ENCODE measurements at places on chromosomes 2 and 18.

DNA sequence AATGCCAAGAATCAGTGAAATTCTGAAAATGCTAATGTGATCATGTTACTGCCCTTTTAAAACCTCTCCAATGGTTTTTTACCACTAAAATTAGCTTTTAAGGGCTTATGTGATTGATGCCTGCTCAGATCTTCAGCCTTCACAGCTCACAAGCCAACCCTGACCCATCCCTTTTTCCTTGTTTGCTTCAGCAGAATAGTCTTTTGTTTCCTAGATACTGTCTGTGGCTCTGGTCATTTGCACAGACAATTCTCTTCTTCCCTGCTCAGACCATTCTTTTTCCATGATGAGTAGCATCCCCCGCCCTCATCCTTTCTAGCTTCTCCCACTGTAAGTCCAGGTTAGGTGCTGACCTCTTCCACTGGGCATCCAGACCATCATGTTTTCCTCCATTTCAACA is 164.9 kb upstream of the NT5C1B start:
- no peak overlapping the region for H3K4me3 ChIP-seq
- no peaks in the 10 kb centered on the region for H3K27me3 ChIP-seq

GRCh38 chr2:191981706-191982105 is 134.8 kb upstream of the CAVIN2 start:
- no peaks in the 10 kb centered on the region for H3K4me1 ChIP-seq
- H3K27me3 ChIP-seq, result peaks cover 2% of the 10 kb centered on the region
- H3K27ac ChIP-seq, result no peak overlapping the region
- H3K36me3 ChIP-seq, result no peaks in the 10 kb centered on the region
- no peak overlapping the region for H3K4me3 ChIP-seq
- no peak for DNase-seq

- DNase-seq, result no peak
- H3K27me3 ChIP-seq, result peaks cover 16% of the 10 kb centered on the region
- H3K27ac ChIP-seq, result no peak overlapping the region
- no peak overlapping the region for H3K4me3 ChIP-seq
- H3K4me1 ChIP-seq, result no peaks in the 10 kb centered on the region
- H3K36me3 ChIP-seq, result no peaks in the 10 kb centered on the region
Observed at GRCh38 chr2:56191617-56192016, 7.8 kb downstream of the CCDC85A start.

DNA sequence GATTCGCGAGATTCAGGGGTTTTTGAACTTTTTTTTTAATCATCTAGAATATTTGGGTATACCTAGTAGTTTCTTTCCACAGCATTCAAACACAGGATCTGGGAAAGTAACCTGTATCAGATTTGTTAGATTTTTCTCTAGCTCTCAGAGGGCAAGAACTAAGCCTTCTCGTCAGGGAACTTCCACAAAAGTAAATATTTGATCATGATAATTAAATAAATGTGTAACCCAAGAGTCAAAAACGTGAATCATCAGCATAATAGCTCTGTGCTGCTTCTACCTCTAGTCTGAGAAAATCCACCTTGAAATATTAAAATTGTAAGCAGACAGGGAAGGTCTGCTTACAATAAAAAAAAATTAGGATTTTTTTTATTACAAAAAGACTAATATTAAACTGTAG is 225.7 kb upstream of the SPOPL start:
- H3K27ac ChIP-seq, result no peak overlapping the region
- H3K4me3 ChIP-seq, result no peak overlapping the region
- no peaks in the 10 kb centered on the region for H3K27me3 ChIP-seq
- H3K4me1 ChIP-seq, result no peaks in the 10 kb centered on the region
- DNase-seq, result no peak

DNA sequence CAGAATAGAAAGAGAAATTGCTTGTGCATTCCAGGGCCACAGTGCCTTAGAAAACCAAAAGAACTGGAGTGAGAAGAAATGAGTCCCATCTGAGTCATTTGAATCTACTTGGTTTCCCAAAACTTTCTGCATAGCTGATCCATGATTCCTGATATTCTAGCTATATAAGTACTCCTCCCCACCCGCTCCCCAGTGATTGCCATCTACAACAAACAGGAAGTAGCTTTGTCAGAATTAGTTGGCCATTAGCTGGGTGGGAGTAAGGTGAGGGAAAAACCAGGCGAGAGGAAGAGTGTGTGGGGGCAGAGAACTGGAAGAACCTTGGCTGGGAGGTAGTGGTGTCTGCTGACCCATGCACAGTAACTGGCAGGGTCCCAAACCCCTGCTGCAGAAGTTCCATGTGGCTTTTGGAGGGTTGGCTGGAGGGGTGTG is 122.1 kb downstream of the ACAA2 start:
- no peak for DNase-seq
- no peak overlapping the region for H3K27ac ChIP-seq
- H3K4me3 ChIP-seq, result no peak overlapping the region
- peaks cover 2% of the 10 kb centered on the region for H3K27me3 ChIP-seq

DNA sequence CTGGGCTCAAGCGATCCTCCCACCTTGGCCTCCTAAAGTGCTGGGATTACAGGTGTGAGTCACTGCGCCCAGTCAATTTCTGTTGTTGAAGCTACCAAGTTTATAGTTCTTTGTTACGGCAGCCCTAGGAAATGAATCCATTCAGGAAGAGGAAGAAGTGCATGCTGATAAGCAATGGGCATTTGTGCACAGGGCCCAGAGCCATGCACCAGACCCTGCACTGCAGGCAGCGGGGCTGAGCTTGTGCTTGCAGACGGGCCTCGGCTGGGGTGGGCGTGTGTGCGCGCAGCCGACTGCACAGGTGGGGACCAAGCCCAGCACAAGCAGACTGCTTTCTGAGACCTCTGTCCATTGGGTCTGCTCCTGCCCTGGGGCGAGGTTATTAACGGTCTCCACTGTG is 144.6 kb downstream of the CABLES1 start:
- no peak for DNase-seq
- H3K36me3 ChIP-seq, result peaks cover 15% of the 10 kb centered on the region
- no peak overlapping the region for H3K27ac ChIP-seq
- H3K4me1 ChIP-seq, result no peaks in the 10 kb centered on the region
- H3K27me3 ChIP-seq, result peaks cover under 1% of the 10 kb centered on the region

GRCh38 chr2:46666044-46666679 is 186.8 kb downstream of the TMEM247 start:
- H3K4me1 ChIP-seq, result no peaks in the 10 kb centered on the region
- peaks cover 9% of the 10 kb centered on the region for H3K27me3 ChIP-seq
- H3K4me3 ChIP-seq, result no peak overlapping the region
- no peak overlapping the region for H3K27ac ChIP-seq
- no peaks in the 10 kb centered on the region for H3K36me3 ChIP-seq

DNA sequence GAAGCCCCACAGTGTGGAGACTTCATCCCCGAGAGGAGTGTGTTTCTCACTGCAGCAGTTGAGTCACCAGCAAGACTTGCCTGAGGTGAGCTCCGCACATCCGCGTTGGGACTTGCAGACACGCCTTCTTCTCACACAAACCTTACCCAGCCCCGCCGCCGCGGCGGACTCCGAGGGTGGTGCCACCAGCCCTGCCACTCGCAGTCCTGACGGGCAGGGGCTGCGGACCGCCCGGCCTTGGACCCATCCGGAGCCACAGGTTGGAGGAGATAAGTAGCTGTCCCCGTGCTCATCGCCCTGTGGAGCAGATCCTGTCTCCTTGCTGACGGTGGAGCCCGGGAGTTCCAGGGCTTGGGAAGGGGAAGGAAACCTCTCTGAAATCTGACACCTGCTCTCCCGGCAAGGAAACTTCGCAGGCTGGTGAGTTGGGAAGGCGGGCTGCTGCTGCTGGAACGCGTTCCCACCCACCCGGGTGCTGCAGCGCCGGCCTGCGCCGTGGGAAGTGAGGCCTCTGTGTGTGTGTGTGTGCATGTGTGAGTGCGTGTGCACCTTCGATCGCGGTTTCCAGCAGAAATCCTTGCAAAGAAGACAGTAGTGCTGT is at the start of gene RAB27B:
Gene RAB27B, plus strand, starts transcription at position 197 of the 601 bp plus-strand sequence. CDS start 49,109 bp downstream, outside the sequence.
- no peak within 1 kb of the TSS for H3K27ac ChIP-seq
- peak within 1 kb of the TSS; percentile 79 for H3K4me3 ChIP-seq
- H3K36me3 ChIP-seq, result peaks cover 2% of the 10 kb centered on the region
- H3K27me3 ChIP-seq, result peaks cover 10% of the 10 kb centered on the region

GRCh38 chr18:56508370-56509036 is 129.9 kb downstream of the TXNL1 start:
- no peak overlapping the region for H3K27ac ChIP-seq
- H3K27me3 ChIP-seq, result peaks cover 5% of the 10 kb centered on the region
- H3K36me3 ChIP-seq, result no peaks in the 10 kb centered on the region
- no peak overlapping the region for H3K4me3 ChIP-seq
- DNase-seq, result no peak

DNA sequence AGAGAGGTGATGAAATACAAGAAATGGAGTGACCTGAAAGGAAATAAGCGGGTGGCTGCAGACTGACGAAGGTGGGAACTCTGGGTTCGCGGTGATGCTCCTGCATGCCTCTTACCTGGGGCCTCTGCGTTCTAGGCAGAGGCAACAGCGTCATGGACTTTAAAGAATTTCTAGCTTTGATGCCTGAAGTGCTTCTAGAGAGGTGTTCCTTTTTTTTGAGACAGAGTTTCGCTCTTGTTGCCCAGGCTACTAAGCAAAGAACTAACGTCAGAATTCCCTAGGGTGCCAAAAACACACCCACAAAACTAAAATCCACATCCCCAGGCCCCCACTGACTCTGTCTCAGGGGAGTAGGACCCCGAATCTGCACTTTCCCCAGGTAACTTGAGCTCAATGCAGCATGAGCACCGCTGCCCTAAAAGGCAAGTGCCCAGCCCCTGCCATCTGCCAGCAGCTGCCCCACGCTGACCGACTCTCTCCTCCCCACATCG is 110.5 kb upstream of the ID2 start:
- peak overlapping the region; percentile 10 for H3K27ac ChIP-seq
- H3K27me3 ChIP-seq, result peaks cover 30% of the 10 kb centered on the region
- H3K36me3 ChIP-seq, result no peaks in the 10 kb centered on the region
- peaks cover 30% of the 10 kb centered on the region for H3K4me1 ChIP-seq
- no peak overlapping the region for H3K4me3 ChIP-seq

GRCh38 chr2:4269885-4270284 is 566.5 kb downstream of the DCDC2C start:
- H3K36me3 ChIP-seq, result no peaks in the 10 kb centered on the region
- H3K4me1 ChIP-seq, result no peaks in the 10 kb centered on the region
- H3K27ac ChIP-seq, result no peak overlapping the region
- no peak for DNase-seq
- H3K4me3 ChIP-seq, result no peak overlapping the region
- H3K27me3 ChIP-seq, result no peaks in the 10 kb centered on the region

DNA sequence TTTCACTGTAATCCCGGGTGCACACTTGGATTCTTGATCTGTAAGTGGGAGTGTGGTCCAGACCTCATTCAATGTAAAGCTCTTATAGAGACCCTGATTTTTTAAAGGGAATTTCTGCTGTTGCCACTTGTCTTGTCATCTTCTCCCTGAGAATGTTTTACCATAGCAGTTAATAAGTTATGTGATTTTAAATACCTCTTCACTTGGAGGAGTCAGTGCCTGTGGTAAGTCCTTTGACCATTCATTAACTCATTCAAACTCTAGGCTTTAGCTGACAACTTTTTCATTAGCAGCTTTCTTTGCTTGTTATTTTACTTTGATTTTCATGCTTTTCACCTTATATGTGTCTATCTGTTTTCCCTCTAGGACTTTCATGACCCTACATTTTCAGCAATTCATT is 51.3 kb downstream of the FMNL2 start:
- no peak for DNase-seq
- peaks cover 6% of the 10 kb centered on the region for H3K36me3 ChIP-seq
- H3K27ac ChIP-seq, result no peak overlapping the region
- peaks cover 3% of the 10 kb centered on the region for H3K4me1 ChIP-seq
- H3K27me3 ChIP-seq, result peaks cover 2% of the 10 kb centered on the region

DNA sequence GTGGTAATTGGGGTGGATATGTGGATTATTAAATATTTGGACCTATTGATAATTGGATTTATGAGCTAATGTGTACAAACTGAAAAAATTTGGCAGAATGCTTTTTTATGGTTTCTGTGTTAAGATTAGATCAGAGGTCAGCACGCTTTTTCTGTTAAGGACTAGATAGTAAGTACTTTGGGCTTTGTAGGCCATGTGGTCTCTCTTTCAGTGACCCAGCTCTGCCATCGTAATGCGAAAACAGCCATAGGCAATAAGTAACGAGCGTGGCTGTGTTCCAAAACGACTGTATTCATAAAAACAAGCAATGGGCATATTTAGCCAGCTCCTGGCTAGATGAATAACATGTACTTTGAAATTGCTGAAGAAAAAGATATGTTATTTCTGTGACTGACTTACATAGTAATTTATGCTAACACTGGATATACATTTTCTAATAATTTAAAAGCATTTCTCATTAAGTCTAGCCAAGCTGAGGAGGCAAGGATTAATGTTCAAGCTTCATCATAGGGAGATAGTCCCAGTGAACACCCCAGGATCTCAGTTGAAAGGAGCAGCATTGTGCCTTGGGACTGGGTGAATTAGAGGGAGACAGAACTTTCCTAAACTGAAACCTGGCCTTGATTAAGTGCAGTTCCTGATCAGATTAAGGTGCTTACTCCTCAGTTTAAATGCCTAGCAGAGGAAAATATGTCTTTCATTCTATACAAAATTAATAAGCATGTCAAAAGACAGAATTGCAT is 20.0 kb downstream of the CCDC138 start:
- H3K27me3 ChIP-seq, result no peaks in the 10 kb centered on the region
- H3K36me3 ChIP-seq, result peaks cover 41% of the 10 kb centered on the region
- no peak for DNase-seq

GRCh38 chr2:56013475-56013874 is 89.9 kb upstream of the EFEMP1 start:
- H3K27me3 ChIP-seq, result peaks cover 2% of the 10 kb centered on the region
- no peak overlapping the region for H3K27ac ChIP-seq
- H3K36me3 ChIP-seq, result no peaks in the 10 kb centered on the region
- peaks cover 7% of the 10 kb centered on the region for H3K4me1 ChIP-seq
- no peak for DNase-seq

- peaks cover 10% of the 10 kb centered on the region for H3K27me3 ChIP-seq
- no peaks in the 10 kb centered on the region for H3K4me1 ChIP-seq
- H3K4me3 ChIP-seq, result no peak overlapping the region
- no peak overlapping the region for H3K27ac ChIP-seq
Observed at GRCh38 chr18:75375341-75375740, 52.2 kb downstream of the SMIM21 start.

GRCh38 chr18:5879479-5879882 is 15.8 kb downstream of the TMEM200C start:
- H3K36me3 ChIP-seq, result no peaks in the 10 kb centered on the region
- no peak overlapping the region for H3K27ac ChIP-seq
- no peak overlapping the region for H3K4me3 ChIP-seq
- no peak for DNase-seq

- H3K27me3 ChIP-seq, result no peaks in the 10 kb centered on the region
- no peak overlapping the region for H3K4me3 ChIP-seq
- H3K27ac ChIP-seq, result no peak overlapping the region
- DNase-seq, result no peak
Observed at GRCh38 chr2:221494556-221494955, 77.5 kb downstream of the EPHA4 start.

GRCh38 chr2:23637011-23637778 is 252.2 kb downstream of the KLHL29 start:
- H3K4me1 ChIP-seq, result no peaks in the 10 kb centered on the region
- H3K4me3 ChIP-seq, result no peak overlapping the region
- no peak for DNase-seq
- peaks cover 7% of the 10 kb centered on the region for H3K36me3 ChIP-seq

DNA sequence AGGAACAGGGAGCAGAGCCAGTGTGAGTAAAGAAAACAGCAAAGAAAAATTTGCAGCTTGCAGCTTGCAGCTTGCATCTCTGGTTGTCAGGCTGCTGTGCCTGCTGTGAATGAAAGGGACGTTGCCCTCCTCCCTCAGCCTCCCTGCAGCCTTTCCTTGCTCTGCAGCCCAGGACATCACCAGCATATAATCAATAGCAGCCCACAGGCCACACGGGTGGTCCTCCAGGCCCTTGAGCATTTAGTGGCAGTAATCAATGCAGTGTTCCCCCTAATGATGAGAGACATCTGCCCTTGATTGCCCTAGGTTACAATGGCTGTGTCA is 122.2 kb upstream of the TACR1 start:
- H3K4me3 ChIP-seq, result no peak overlapping the region
- H3K36me3 ChIP-seq, result peaks cover 2% of the 10 kb centered on the region
- H3K27ac ChIP-seq, result no peak overlapping the region
- no peaks in the 10 kb centered on the region for H3K27me3 ChIP-seq
